Breast epithelium (tissue), 4 donors: ENCODE measurements at places on chromosomes 2 and 18. TPM values are rescaled to one million over a fixed set of nuclear protein-coding genes. Genes with fewer than 3 reads are reported as not detected.

- DNase-seq = no peak
These were observed 50.9 kb downstream of the ZEB2 start for GRCh38 chr2:144468823-144469595.

GRCh38 chr2:42575458-42576064 is 7.1 kb downstream of the MTA3 start:
- no peak for DNase-seq

- DNase-seq = no peak
These were observed 158.2 kb upstream of the MYCN start for GRCh38 chr2:15782009-15782751.

Gene CAVIN2
- 31.3 TPM for total RNA-seq

- DNase-seq = no peak
These were observed 295.4 kb downstream of the CELF4 start for GRCh38 chr18:37270038-37270665.

- no peak for DNase-seq
These were observed 119.9 kb downstream of the CCBE1 start for GRCh38 chr18:59577386-59577655.

Gene ACTR2
- 74.7 TPM for total RNA-seq

Gene ANKRD36
- total RNA-seq = 37.0 TPM

- DNase-seq = no peak
These were observed 372.0 kb downstream of the ARHGAP15 start for GRCh38 chr2:143501106-143501676.

DNA sequence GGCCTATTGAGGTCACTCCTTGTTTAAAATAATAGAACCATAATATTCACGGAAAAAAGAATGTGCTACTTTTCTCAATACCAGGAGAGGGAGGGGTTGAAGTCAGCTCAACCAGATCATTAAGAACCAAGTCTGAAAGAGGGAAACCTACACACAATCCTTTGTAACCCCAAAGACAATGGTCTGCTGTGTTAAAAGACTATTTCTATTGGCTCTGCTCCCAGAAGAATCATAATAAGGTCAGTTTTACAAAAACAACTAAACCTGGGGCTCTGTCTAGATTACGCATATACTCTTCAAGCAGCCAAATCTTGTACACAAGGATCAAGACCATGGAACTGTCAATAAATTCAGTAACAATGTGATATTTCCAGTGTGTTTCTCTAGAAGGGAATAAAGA is 177.2 kb upstream of the CRIM1 start:
- DNase-seq = no peak

GRCh38 chr2:17422061-17422460 is 96.2 kb downstream of the RAD51AP2 start:
- no peak for DNase-seq

GRCh38 chr2:169961911-169962310 is 134.7 kb downstream of the UBR3 start:
- no peak for DNase-seq

GRCh38 chr2:128473175-128474035 is 154.7 kb upstream of the HS6ST1 start:
- peak; percentile 48 for DNase-seq

Gene KCNG2
- total RNA-seq = 1.6 TPM

Gene AKAIN1
- not detected for total RNA-seq
